ENCODE measurements at places on chromosomes 2 and 18. TPM values are rescaled to one million over a fixed set of nuclear protein-coding genes. Genes with fewer than 3 reads are reported as not detected.
A peak's percentile ranks its signal among the peaks of the same experiment; 100 is the strongest.

IGFBP2 gene
- polyA plus RNA-seq, result 1.2 TPM

SKOR2 gene
- not detected for polyA plus RNA-seq

PTH2R gene
- not detected for polyA plus RNA-seq

- no peaks in the 10 kb centered on the region for H3K36me3 ChIP-seq
- no peak for DNase-seq
- H3K27me3 ChIP-seq, result no peaks in the 10 kb centered on the region
- H3K4me1 ChIP-seq, result no peaks in the 10 kb centered on the region
These were observed 771.7 kb downstream of the ADCYAP1 start for GRCh38 chr18:1676387-1676786.

- no peak for DNase-seq
- no peaks in the 10 kb centered on the region for H3K36me3 ChIP-seq
- H3K4me1 ChIP-seq, result no peaks in the 10 kb centered on the region
These were observed 891.8 kb downstream of the DSC3 start for GRCh38 chr18:30150586-30151250.

DNA sequence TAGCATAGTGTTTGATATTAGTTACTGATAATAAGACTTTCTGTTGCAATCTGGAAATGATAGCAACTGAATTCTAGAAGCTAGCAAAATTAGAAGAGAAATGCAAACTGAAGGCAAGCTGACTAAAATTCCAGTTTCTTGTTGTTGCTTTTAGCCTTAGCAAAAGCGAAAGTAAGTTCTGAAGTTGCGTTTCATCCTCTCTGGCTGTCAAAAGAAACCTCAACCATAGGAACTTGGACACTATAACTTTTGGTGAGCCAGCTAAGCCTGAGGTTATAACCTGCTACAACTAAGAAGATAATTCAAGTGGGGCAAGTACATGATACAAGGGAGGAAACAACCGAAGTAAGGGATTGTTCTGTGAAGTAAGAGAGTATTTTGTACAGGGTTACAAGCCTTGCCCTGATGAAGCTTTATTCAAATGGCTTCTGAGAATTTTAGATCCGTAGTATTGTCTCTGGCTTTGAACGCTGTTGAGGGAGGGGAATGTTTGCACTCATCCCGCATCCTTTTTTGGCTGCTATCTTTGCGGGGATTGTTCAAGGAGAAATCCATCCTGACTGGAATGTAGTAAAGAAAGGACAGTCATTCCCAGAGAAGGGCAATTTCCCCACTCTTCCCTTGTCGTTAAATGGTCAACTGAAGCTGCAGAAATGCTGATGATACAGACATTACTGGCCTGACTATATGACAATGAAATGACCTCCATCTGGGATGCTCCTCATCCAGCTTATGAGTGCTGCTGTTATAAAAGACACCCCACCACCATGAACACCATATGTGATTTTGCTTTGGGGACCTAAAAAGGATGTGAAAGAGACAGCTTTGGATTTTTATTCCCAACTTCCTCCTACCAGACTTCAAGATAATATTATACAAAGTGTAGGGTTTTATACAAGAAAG lies 7.0 kb upstream of the TMX3 start:
- DNase-seq, result no peak
- H3K4me3 ChIP-seq, result peak overlapping the region; percentile 50
- no peak overlapping the region for H3K27ac ChIP-seq
- peaks cover 12% of the 10 kb centered on the region for H3K4me1 ChIP-seq

- no peak overlapping the region for H3K27ac ChIP-seq
- H3K36me3 ChIP-seq, result no peaks in the 10 kb centered on the region
- H3K4me3 ChIP-seq, result no peak overlapping the region
- no peak for DNase-seq
- H3K27me3 ChIP-seq, result no peaks in the 10 kb centered on the region
These were observed 235.9 kb downstream of the KLHL29 start for GRCh38 chr2:23620841-23621341.

DNA sequence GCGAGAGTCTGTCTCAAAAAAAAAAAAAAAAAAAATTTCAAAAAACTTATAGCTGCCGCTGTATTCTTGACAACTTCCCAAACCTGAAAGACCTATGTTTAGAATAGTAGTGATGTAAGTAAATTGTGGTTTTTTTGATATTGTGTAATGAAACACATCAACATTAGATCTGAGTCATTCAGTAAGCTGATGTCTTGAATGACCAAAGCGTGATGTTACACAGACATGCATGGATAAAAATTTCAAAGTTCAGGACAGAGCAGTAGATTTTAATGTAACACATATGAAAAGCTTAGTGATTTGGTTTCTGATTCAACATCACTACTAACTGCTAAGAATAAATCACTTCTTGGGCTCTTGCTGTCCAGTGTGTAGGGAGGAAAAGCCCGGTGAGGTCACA lies 69.3 kb upstream of the MEX3C start:
- H3K27me3 ChIP-seq, result no peaks in the 10 kb centered on the region
- no peak overlapping the region for H3K27ac ChIP-seq
- no peaks in the 10 kb centered on the region for H3K4me1 ChIP-seq

DNA sequence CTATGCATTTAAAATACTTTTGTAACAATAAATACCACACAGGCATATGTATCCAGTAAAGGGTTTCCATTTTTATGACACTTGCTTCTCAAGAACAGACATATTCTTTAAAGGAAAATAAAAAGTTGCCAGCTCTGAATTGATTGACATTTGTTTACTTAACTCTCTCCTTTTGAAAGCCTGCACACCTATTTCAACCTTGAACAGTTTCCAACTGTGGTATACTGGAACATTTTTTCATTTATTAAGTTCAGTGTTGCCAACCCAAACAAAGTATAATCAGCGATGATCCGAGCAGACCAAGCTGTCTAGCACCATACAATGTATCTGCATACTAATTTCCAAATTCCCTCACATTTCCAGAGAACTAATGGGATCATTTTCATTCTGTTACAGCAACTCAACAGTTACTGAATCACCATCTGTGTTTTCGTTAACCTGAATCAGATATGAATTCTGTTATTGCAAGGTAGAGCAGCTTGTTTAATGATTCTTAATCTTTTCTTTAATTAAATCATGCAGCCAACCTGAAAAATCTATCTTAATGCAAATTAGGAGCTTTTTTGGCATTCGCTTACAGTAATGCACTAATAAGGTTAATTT lies 725.5 kb upstream of the ZEB2 start:
- H3K4me1 ChIP-seq, result no peaks in the 10 kb centered on the region
- H3K36me3 ChIP-seq, result no peaks in the 10 kb centered on the region
- no peak overlapping the region for H3K4me3 ChIP-seq

DNA sequence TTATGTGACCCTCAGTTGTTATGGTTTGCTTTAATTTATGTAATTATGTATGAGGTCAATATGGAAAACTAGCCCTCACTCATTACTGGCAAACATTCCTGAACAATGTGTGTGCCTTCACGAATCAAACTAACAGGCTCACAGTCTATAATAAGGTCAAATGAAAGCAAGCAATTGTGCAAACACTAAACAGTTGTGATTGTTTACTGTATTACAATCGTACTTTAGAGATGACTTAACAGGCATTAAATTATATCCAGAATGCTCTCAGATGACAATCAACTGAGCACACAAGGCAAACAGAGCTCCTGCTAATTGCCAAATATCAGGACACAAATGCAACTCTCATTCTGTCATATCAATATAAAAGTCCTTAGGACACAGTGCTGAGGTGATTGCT lies 29.5 kb downstream of the COL5A2 start:
- H3K4me1 ChIP-seq, result no peaks in the 10 kb centered on the region
- no peak for DNase-seq
- H3K27ac ChIP-seq, result no peak overlapping the region
- no peaks in the 10 kb centered on the region for H3K27me3 ChIP-seq
- H3K4me3 ChIP-seq, result no peak overlapping the region

All from CD8-positive, alpha-beta memory T cell (primary cell).